ENCODE measurements at places on chromosomes 2 and 18. TPM values are rescaled to one million over a fixed set of nuclear protein-coding genes. Genes with fewer than 3 reads are reported as not detected.

DNA sequence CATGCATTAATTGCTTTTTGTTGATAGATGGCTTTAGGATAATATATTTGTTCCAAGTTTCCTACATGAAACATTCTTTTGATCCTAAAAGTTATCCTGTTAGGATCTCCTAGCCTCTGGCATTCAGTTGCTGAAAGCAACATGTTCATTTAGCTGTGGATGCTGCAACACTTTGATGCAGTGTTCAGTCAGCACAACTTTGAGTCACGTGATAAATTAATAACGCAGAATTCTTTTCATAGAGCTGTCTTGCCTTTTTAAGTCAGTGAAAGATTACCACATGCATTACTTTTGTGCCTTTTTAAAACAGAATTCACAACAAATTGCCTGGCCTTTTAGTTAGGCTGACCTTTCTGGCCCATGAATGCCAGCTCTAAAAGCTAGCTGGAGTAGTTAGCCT, 1467.9 kb upstream of the ZEB2 start:
- DNase-seq: no peak

Gene KIDINS220
- 113 TPM for polyA plus RNA-seq

Gene FOXI3
- 0.07 TPM for polyA plus RNA-seq

Gene C1QL2
- 0.09 TPM for polyA plus RNA-seq

Gene CREG2
- 0.34 TPM for polyA plus RNA-seq

Gene CPO
- 0.57 TPM for polyA plus RNA-seq

DNA sequence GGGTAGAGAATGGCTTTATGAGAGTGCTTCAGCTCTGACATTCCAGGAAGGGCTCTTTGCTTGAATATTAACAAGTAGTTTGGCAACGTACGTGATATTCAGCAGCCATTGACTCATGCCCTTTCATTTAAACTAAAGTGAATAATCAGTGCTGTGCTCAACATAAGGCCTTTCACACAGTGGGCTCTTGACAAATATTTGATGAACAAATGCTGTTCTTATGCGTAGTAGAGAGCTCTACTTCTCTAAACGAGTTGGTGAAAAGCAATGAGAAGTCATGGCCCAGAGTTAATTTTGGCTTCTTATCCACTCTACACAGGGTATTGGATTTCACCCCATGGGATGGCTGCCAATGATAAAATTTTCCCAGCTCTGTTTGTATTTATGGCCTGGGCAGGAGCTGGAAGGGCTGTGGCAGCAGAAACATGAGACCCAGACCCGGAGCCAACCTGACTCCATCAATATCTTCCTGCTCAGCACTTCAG, 338.9 kb downstream of the CCDC85A start:
- peak; percentile 2 for DNase-seq

DNA sequence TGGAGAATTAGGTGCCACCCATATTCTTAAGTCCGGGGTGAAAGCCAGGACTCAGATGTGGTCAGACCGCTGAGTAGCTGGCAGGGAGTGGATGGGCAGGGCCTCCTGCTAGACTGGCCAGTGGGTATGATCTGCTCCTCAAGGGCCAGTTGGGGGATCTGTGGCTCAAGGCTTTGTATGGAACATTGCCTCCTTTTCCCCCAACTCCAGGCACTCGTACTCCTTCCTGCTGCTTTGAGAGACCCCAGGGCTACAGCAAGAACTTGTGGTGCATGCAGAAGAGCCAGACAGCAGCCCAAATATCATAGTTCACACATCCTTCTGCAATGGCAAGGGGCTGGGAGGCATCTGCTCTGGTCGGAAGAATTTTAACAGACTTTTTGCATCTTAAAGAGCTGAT, 61.7 kb downstream of the PDCL3 start:
- DNase-seq: no peak

- DNase-seq: no peak
Measured at GRCh38 chr2:222353993-222354392, 55.2 kb upstream of the PAX3 start.

DNA sequence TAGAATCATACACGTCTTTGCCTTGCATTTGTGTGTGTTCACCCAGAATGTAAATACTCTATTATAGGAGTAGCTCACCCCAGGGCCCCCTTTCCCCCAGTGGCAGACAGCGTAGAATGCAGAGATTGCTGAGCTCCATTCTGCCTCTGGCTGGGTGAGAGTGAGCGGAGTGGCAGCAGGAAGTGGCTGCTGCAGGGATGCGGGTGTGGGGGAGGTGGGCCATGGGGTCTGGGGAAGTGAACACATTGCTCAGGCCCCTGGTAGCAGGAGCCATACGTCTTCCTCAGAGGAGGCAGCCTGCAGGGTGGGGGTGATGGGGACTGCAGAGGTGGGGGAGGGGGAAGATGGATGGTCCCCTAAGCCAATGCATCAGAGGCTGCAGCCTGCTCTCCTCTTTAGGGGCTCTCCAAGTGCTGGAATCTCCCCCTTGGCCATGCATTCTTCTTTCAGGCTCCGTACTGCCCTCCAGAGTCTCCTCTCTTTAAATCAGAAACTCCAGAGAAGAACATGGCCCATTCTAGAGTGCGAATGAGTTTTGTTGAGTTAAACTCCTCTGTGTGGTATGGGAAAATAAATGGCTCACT, 72.2 kb downstream of the CELF4 start:
- DNase-seq: no peak

- DNase-seq: no peak
Measured at GRCh38 chr18:56217406-56217805, 421.0 kb downstream of the TXNL1 start.

- no peak for DNase-seq
Measured at GRCh38 chr2:25558262-25558661, 115.1 kb downstream of the DTNB start.

DNA sequence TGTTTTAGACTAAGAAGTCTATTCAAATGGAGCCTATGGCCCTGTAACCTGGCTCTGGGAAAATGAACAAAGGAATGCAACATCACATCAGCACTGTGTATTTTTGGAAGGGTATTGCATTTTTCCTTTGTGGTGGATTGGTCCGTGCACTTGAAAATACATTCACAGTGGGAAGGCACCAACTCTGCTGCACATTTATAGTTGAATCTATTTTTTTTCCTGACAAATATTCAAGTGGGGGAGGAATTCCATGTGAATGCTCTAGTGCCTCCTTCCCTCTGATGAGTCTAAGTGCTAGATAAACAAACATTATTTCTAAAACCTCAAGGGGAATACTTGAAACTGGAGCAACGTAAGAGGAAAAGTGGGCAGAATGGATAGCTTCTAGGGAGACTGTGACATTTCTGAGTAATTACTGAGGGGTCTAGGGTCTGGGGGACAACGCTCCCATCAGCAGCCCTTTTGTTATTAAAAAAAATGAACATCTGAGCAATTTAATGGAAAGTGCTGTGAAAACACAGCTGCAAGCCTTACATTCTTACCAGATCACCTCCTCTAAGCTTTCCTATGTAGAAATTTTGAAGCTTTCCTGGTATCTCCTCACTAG, 208.2 kb downstream of the SLC8A1 start:
- DNase-seq: no peak

- DNase-seq: no peak
Measured at GRCh38 chr2:175003875-175004729, 1.1 kb downstream of the CHN1 start.

- DNase-seq: no peak
Measured at GRCh38 chr2:168790226-168790902, 12.1 kb upstream of the NOSTRIN start.

DNA sequence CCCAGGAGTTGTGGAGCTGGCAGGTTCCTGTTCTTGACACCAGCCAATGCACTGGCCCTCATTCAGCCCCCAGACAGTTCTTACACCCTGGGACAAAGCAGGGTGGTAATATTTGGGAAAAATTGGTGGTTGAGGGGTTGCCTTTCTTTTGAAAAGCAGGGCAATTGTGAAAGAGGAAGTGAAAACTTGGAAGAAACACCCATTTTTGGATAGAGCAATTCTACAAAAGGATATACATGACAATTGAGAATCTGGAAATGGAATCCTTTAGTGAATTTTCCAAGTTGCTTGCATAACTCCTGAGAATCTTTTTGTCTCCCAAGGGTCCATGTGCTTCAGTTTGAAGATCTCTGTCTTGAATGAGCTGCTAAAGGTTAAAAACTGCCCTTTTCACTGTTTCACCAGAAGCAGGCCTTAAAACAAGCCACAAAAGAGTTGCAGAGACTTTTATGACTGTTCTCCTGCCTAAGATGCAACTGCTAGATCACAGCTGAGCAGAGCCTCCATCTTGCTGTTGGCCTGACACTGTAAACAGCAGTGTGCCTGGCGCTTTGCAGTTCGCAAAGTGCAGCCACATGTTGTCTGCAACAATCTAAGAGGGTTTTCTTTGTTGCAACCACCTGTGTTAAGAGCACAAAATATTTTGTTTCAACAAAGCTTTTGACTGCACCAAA, 11.8 kb downstream of the COL4A4 start:
- DNase-seq: no peak

GRCh38 chr2:18423636-18424035, 136.8 kb downstream of the RDH14 start:
- DNase-seq: no peak

Gene GPR45
- polyA plus RNA-seq: not detected

DNA sequence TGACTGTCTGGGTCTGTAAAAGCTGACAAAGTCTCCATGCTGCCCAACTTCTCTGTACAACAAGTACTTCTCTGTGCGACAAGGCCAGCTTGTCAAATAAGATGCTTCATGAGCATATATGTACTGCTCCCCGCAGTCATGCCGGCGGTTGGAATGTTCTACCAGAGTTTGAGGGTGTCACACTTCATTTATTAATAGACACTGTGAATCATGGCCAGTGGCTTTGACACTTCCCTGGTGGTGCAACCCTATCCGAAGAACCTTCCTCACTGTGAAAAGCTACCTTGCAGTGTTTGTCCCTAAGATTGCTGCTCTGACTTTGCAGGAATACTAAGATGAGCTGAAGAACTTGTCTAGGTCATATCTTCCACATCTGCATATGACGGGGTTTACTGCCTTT, 120.9 kb upstream of the NRP2 start:
- no peak for DNase-seq

GRCh38 chr18:58691256-58691655, 20.0 kb downstream of the MALT1 start:
- DNase-seq: no peak

Gene GAD1
- polyA plus RNA-seq: 0.93 TPM

Gene DNER
- 1.7 TPM for polyA plus RNA-seq

Gene BCL2
- 12.6 TPM for polyA plus RNA-seq

DNA sequence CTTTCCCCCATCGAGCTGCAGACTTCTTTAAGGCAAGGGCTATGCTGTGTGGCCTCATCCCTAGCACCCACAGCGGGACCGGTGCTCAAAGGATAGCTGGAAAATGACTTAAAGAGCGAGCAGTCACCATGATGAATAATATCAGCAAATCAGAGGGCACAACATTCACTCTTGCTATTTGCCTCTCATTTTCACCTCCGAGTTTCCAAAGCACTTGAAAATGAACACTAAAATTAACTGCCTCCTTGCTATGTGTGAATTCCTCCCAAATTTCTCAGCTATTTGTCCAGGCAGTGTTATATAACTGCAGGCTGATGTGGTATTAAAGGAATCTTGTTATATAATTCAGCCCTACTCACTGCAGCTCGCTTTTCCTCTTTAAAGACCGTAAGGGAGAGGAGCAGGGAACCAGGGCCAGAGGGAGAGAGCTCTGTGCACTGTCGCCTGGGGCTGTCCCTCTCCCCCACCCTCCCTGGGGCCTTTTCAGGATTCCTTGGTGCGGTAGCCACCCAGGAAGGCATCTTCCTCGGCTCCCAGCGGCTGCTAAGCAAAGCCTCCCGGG, 1.4 kb downstream of the CYS1 start:
- no peak for DNase-seq

DNA sequence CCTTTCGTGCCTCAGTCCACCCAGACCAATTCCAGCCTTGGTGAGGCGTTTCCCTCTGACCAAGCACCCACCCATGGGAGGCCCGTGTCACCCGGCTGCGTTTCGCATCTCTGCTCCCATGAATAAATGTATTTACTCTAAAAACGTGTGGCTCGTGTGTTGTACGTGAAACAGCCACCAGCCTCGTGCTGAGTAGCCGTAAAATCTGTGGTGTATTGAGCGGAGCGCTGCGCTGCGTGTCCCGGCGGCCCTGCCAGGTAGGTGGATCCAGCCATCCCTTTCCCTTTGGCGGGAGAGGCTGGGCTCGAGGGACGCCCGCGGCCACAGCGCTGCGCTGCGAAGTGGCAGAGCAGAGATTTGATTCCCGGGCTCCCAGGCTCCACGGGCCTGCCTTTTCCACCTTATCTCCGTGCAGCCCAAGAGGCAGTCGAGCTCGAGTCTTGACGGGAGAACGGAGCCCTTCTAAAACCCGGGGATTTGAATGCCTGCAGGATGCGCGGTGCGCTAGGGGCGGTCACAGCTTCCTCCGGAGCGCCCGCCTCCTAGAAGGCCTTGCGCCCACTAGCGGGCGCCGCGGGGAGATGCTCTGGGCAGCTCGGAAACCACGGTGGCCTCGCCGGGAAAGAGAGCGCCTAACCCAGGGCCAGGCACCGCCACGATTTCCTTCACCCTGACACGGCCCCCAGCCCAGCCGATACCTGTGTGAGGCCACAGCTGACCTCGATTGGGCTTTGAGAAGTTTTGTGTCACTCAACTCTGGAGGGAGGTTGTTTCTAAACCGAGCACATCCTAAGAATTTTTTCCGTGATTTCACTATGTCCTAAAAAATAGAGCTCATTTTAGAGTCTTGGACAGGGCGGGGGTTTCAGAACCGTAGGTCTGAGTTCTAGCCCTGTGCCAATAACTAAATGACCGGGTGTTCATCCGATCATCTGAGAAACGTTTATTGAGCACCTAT, 3.9 kb upstream of the PSMD1 start:
- peak; percentile 71 for DNase-seq

Gene HPCAL1
- 95.0 TPM for polyA plus RNA-seq

Gene DYSF
- 25.8 TPM for polyA plus RNA-seq

DNA sequence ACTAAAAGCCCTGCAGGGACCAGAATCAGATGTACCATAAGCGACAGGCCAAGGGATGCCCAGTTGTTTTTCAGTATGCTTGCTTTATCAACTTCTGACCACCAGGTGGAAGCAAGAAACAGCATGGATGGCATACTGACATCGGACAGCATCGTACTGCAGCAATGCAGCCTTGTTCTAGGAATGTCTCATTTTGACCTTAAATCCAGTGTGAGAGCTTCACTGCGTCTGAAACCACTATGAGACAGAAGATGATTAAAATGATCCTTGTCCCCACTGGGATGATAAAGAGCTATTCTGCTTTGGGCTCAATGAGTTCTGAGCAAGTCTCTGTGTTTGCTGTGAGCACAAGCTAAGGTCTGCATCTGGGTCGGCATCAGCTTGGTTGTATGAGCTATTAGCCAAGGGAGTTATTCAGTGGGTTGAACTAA, 54.3 kb downstream of the CDK15 start:
- DNase-seq: peak; percentile 65

- DNase-seq: no peak
Measured at GRCh38 chr2:161070693-161071479, 89.3 kb upstream of the TANK start.

- no peak for DNase-seq
Measured at GRCh38 chr2:7411691-7412090, 494.5 kb downstream of the RNF144A start.

Gene ATOH8
- polyA plus RNA-seq: 25.6 TPM

Gene SMYD1
- not detected for polyA plus RNA-seq

- no peak for DNase-seq
Measured at GRCh38 chr2:238079874-238080327, 19.1 kb downstream of the SCLY start.

GRCh38 chr18:1053331-1054315, 149.0 kb downstream of the ADCYAP1 start:
- DNase-seq: no peak
